Activated T-cell treated with anti-CD3 and anti-CD28 coated beads for 4 hours (primary cell): ENCODE measurements at places on chromosomes 6 and 20.

DNA sequence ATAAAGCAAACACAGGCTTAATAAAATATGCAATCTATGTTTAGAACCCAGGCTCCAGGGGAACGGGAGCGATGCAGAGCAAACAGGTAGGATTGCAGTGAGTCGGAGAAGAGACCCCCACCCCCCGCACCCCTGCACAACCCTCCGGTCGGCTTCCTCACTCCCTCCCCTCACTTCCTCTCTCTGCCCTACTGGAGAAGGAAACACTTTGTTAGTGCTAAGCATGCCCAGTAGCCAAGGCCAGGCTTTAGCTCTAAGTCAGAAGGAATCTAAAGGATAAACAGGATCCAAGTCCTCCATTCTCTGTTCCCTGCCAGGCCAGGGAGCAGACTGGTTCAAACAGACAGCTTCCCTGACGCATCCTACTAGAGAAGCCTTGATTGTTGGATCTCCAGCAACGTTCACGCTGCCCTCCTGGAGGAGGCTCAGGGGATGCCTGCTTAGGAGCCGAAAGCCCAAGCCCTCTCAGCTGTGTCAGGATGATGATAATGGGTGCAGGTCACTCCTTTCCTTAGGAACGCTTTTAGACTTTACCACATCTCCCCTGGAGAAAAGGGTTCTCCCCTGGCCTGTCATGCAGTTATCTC is 14.7 kb downstream of the FOXQ1 start:
- DNase-seq: no peak

DNA sequence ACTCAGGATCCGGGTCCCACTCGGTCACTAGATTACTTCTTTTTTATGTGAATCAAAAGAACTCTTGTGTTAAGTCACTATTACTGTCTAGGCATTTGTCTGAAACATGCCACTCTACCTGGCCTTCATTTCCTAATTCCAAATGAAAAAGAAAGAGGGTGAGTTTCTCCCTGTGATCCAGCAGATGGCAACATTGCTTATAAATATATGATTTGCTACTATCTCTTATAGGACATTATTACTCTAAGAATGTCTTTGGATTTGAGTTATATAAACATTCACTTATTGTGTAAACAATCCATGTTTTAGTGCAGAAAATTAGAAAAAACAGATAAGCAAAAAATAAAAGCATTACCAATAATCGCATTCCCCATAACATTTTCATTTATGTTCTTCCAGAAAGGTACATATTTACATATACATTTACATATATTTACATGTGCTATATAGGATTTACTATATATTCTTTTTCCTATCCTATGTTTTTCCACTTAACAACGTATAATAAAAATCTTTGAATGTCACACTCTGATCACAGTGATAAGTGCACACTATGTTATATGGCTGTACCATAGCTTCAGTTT is 66.9 kb downstream of the FAXC start:
- no peak for DNase-seq

GRCh38 chr6:18823782-18824386 is 436.7 kb downstream of the RNF144B start:
- no peak for DNase-seq

GRCh38 chr20:31489152-31489551 is 14.1 kb downstream of the REM1 start:
- DNase-seq: no peak

DNA sequence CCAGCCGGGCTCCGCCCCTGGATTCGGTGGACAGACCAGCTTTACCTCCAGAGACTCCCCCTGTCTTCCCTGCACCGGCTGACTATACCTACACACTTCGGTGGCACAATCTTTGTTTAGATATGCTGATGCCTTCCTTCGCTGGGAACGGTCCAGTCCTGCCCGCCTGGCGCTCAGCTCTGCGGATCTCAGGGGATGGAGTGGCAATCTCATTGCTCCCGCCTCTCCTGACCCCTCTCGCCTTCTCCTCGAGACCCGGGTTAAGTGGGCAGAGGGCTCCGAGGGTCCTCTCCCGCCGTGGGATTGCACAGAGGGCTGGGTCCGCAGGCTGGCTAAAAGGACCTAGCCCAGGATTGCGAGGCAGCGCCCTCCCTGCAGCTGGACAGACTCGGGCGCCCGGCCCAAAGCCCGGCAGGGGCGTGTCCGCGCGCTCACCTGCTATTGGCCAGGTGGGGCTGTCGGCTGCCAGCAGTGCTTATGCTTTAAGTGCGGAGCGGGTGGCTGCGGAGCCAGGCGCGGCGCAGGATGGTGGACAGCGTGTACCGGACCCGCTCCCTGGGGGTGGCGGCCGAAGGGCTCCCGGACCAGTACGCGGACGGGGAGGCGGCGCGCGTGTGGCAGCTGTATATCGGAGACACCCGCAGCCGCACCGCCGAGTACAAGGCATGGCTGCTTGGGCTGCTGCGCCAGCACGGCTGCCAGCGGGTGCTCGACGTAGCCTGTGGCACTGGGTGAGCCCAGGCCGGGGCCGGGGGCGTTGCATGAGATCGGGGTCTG is at the start of gene GNMT:
TSS of gene GNMT (plus strand) at position 512 of the 777 bp plus-strand sequence. CDS start at position 526, 14 bp downstream.
- no peak for DNase-seq

DNA sequence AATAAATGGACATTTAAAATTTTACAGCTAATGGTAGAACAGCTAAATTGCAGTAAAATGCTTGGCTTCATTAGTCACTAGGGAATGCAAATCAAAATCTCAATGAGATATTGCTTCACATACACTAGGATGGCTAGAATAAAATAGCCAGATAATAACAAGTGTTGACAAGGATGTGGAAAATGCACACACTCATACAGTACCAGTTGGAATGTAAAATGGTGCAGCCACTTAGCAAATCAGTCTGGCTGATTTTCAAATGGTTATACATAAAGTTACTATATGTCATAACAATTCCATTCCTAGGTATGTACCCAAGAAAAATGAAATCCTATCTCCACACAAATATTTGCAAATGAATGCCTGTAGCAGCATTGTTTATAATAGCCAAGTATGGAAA is 452.1 kb downstream of the HDGFL1 start:
- no peak for DNase-seq

GRCh38 chr6:73078333-73078862 is 146.9 kb downstream of the KHDC1L start:
- no peak for DNase-seq

- DNase-seq: no peak
Measured at GRCh38 chr6:149923327-149923986, 536 bp upstream of the RAET1G start.

DNA sequence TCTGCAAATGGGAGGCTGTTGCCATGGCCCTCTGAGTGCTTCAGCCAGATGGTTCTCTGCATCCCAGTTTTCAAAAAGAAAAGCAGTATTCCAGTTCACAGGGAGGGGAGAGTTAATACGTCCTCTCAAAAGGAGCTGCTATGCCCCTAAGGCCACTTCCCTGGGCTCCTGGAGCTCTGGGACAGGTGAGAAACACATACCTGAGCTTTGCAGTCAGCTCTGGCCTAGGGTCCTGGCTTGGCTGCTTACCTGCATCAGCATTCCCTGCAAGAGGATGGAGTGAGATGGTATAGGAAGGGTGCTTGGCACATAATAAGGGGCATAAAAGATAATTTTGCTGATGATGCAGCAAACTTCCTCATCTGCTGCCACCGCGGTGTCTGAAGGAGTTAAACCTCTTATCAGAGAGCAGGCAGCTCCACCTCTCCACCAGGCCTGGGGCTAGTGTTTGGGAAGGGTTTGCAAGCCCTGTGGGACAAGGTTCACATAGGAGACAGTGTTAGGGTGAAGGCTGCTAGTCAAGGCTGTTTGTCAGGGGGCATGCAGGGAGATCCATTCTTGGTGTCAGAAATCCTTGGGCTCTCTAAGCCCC is 62.7 kb downstream of the SLC24A3 start:
- DNase-seq: no peak

GRCh38 chr6:3209114-3210023 is 18.1 kb downstream of the TUBB2B start:
- DNase-seq: no peak

- DNase-seq: no peak
Measured at GRCh38 chr6:160077526-160077925, 44.1 kb upstream of the SLC22A1 start.

- DNase-seq: no peak
Measured at GRCh38 chr6:12324748-12325147, 34.6 kb downstream of the EDN1 start.

- no peak for DNase-seq
Measured at GRCh38 chr6:62445521-62445920, 159.5 kb upstream of the KHDRBS2 start.

- DNase-seq: no peak
Measured at GRCh38 chr6:166957087-166957804, 896 bp upstream of the RNASET2 start.

DNA sequence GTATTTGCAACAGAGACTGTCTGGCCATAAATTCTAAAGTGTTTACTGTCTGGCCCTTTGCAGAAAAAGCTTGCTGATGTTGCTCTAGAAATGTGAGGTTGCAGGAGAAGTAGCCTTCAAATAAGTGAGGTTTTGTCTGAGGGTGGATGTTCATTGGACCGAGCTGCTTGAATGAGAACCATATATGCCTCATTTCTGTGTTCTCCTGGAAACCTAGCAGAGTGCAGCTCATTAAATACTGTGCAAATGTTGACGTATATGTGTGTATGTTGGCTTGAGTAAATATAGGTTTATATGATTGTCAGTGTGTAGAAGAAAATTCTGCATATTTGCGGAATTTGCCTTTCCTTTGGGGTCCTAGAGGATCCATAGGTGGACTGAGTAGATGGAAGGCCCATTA is 39.0 kb downstream of the CHMP4B start:
- DNase-seq: no peak

DNA sequence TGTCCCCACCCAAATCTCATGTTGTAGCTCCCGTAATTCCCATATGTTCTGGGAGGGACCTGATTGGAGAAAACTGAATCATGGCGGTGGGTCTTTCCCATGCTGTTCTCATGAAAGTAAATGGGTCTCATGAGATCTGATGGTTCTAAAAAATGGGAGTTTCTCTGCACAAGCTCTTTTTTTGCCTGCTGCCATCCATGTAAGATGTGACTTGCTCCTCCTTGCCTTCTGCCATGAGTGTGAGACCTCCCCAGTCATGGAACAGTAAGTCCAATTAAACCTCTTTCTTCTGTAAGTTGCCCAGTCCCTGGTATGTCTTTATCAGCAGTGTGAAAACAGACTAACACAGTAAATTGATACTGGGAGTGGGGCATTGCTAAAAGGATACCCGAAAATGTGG is 1218.4 kb upstream of the CITED2 start:
- DNase-seq: no peak

GRCh38 chr6:106547601-106548453 is 81.5 kb downstream of the RTN4IP1 start:
- DNase-seq: peak; percentile 11

GRCh38 chr6:139539852-139540251 is 165.4 kb upstream of the CITED2 start:
- DNase-seq: no peak

- no peak for DNase-seq
Measured at GRCh38 chr6:1113916-1114540, 197.9 kb upstream of the FOXQ1 start.

DNA sequence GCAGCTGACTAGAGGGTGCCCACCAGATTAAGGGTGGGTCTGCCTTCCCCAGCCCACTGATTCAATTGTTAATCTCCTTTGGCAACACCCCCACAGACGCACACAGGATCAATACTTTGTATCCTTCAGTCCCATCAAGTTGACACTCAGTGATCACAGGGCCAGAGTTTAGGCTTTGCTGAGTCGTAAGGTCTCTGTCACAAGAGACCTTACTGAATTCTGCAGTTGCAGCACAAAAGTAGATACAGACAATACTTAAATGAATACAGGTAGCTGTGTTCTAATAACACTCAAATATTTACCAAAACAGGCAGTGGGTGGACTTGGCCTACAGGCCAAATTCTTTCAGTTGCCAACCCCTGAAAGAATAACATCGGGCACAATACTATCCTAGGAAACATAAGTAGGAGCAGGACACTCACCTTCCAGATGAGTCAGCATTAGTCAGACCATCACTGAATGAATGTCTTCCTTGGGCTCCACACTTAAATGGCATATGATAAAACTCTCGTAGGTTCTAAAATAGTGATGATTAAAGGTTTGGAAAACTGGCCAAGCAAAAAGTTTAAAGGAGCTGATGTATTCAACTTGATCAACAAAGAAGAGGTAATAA is 190.0 kb downstream of the UBE3D start:
- DNase-seq: no peak

DNA sequence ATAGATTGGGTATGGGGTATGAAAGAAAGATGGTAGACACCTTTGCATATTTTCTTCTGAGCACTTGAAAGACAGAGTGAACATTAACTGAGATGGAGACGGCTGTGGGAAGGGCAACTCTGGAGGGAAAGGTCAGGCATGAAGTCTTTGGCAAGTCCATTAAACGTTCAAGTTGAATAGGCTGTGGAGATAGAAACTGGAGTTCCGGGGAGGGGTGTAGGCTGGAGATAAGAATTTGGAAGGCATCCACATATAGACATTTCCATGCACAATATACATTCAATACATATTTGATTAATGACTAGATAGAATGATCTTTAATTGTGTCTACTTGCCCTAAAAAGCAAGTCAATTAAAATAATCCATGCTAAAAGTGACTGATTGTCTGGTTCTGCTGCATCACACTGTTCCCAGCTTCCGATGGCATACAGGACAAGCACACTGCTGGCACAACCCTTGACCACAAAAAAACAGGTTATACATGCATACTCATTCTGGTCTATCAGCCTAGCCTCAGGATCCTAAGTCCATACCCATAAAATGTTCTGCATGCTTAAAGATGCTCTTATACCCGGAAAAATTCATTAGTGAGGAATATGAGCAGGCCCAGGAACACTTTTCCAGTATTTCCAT is 1.9 kb upstream of the MYLK4 start:
- no peak for DNase-seq

DNA sequence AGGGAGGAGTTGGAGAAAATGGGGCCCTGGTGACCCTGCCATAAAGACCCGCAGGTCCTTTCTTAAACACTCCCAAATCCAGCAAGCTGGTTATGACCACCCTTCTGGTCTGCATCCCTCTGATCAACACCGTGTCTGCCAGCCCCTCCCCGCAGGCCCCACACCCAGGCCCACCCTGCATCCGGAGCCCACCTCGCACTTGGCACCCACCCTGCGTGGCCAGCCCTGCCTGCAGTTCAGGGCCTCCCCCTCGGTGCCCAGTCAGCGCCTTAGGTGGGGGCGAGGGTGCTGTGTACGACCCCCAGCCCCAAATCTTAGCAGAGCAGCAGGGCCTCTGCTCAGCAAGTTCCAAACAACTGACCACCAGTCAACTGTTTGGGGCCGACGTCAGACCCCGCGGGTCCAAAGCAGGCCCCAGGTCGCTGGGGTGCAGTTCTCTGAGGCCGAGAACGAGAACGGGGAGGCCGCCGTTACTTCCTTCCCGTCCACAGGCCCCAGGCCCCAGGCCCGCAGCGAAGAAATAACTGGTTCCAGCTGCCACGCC is 1.2 kb downstream of the ACSS1 start:
- DNase-seq: no peak
